ENCODE measurements at places on chromosomes 4 and X.

- DNase-seq = no peak
These were observed 31.0 kb upstream of the TLR3 start for GRCh38 chr4:186037692-186038658.

- no peak for DNase-seq
These were observed 5.3 kb upstream of the SAP30 start for GRCh38 chr4:173365359-173365996.

- no peak for DNase-seq
These were observed 140.3 kb downstream of the FRYL start for GRCh38 chr4:48639807-48640206.

GRCh38 chrX:2547736-2548135, 47.0 kb upstream of the DHRSX start:
- DNase-seq = no peak

GRCh38 chr4:143384381-143384994, 47.8 kb downstream of the GAB1 start:
- DNase-seq = no peak

DNA sequence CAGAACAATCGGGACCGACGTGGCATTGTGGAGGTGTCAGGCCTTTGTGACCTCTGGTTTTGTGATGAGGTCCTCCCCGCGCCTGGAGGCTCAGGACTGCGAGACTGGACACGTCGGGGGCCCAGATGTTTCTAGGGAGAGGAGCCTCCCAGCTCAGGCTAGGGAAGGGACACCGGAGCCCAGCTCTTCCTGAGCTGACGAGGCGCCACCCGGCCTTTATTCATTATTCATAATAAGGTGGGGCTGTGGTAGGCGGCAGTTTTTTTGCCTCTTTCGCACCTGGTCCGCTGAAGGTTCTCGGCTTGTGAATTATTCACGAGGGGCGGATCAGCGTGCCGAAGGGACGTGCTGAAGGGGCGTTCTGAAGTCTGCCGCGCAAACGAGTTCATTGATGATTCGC, 2.3 kb upstream of the UBA1 start:
- DNase-seq = peak; percentile 20

DNA sequence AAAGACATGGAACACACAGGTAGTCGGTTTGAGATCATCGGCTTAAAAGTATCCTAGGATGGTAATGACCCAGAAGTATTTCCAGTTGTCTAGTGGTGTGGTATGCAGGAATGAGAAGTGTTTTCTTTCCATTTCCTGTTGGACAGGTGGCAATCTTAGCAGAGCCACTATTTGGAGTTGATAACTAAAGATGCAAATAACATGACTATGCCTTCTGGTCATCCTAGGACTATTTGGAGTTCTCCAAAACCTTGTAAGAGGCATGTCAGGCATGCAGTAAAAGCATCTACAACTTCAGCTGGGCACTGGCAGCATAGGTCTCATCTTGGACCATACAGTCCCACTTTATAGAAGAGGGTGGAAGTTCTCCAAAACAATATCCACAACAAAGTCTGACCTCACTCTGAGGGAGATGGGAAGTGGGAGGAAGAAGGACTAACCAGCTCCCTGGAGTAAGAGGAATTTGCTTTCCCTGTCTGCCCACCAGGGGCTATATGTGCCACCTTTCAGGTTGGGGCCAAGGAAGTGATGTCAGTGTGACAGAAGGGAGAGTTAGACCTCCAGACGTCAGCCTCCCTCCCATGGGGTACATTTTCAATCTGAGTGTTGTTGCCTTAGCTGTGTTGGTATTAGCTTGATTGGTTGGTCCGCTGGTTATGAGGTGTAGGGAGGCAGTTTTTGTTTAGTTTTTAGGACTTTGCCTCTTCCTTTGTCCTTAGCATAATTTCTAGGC, 101.2 kb upstream of the MYOZ2 start:
- DNase-seq = no peak

- DNase-seq = no peak
These were observed 413.2 kb downstream of the PPARGC1A start for GRCh38 chr4:23476515-23477090.

GRCh38 chrX:108485960-108486359, 46.3 kb downstream of the COL4A5 start:
- no peak for DNase-seq

DNA sequence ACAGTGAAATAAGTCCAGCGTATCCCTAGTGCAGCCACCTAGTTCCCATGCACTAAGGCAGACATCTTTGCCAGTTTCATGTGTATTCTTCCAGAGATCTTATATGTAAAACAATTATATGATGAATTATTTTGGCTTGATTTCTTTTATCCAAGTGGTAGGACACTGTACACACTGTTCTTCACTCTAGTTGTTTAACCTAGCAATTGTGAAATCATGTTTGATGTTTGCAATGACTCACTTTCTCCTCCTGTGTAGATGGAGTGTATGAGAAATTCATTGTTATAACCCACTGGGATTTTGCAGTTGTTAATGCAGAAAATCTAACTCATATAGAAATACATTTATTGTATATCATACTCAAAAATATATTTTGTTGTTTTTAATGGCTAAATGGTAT, 17.5 kb upstream of the TBC1D1 start:
- DNase-seq = no peak

- no peak for DNase-seq
These were observed 57.7 kb upstream of the C4orf54 start for GRCh38 chr4:99715286-99715685.

- no peak for DNase-seq
These were observed 104.8 kb downstream of the ANK2 start for GRCh38 chr4:113154281-113154680.

- no peak for DNase-seq
These were observed 94.0 kb upstream of the TBL1X start for GRCh38 chrX:9370893-9371292.

- DNase-seq = no peak
These were observed 90.2 kb downstream of the CXCL13 start for GRCh38 chr4:77695774-77696173.

GRCh38 chr4:177127658-177128057, 182.0 kb upstream of the NEIL3 start:
- DNase-seq = no peak

DNA sequence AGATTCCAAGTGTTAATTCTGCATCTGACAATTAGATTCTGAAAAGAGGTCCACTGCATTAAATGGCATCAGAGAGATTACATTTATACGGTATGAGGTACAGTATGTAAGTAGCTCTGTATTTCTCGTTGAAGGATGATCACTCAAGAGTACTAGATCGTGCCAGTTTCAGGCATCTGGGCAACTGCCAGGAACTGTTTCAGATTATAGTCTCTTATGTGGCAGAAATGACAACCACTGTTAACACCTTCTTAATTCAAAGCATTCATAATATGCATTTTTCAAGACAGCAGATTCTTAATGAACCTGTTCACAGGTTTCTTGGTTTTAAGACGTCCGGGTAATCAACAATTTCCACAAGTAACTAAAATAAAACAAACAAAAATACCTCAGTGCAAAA, 1.6 kb downstream of the ANKRD50 start:
- DNase-seq = no peak

GRCh38 chr4:53706422-53707032, 115.2 kb upstream of the LNX1 start:
- DNase-seq = no peak

GRCh38 chr4:141643557-141643956, 7.2 kb downstream of the IL15 start:
- DNase-seq = no peak

DNA sequence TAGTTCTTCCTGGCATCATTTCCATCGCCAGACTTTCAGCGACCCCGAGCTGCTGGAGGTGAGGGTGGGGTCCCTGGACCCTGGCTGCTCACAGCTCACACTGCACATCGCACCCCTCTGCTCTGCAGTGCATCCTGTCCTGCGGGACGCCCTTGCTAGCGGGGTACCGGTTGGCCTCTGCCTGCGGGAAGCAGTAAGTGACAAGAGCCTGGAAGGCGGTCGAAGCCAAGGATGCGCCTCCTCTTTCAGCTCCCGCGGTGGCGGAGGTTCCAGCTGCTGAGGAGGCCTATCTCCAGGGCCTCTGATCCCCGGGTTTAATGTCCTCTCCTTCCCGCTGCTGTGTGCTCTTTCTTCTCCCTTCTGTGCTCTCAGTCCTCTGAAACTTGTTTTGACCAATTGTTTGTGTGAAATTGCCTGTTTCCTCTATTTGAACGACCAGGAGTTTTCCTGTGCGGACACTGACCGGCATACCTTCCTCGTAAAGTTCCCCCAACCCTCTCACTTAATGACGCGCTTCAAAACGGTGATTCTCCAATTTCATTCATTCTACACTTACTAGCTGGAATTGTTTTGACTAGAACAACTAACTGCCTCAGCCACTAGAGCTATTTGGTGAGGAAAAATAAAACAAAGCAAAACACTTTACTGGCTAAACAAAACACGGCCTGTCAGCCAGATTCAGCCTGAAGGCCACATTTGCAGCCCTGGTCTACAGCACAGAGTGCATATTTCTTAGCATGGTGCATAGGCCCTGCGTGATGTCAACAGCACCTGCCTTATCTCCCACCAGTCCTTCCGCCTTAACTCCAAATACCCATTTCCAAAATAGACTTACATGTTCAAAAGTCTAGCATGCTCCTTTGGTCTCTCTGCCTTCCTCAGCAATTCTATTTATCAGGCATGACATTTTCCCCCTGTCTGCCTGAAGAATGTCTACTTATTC, 28.0 kb downstream of the MGAT4D start:
- DNase-seq = no peak

DNA sequence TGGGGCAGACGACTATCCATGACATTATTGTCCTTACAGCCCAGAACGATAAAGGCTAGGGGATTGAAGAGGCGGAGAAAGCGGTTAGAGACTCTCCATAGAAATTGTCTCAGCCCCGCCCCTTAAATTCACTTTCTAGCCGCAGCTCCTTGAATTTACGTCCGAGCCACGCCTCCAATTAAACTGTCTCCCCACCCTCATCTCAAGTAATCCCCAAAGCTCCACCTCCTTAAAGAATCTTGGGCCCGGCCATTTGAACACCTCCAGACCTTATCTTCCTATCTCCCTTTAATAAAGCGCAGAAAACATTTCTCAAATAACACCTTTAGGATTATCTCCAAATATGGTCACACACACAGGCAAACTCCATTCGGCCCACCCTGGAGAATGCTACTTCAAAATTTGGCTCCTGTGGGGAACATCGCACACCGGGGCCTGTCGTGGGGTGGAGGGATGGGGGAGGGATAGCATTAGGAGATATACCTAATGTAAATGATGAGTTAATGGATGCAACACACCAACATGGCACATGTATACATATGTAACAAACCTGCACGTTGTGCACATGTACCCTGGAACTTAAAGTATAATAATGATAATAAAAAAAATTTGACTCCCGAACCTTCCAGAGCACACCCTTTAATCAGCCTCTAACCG, 7.2 kb upstream of the MAGIX start:
- no peak for DNase-seq

DNA sequence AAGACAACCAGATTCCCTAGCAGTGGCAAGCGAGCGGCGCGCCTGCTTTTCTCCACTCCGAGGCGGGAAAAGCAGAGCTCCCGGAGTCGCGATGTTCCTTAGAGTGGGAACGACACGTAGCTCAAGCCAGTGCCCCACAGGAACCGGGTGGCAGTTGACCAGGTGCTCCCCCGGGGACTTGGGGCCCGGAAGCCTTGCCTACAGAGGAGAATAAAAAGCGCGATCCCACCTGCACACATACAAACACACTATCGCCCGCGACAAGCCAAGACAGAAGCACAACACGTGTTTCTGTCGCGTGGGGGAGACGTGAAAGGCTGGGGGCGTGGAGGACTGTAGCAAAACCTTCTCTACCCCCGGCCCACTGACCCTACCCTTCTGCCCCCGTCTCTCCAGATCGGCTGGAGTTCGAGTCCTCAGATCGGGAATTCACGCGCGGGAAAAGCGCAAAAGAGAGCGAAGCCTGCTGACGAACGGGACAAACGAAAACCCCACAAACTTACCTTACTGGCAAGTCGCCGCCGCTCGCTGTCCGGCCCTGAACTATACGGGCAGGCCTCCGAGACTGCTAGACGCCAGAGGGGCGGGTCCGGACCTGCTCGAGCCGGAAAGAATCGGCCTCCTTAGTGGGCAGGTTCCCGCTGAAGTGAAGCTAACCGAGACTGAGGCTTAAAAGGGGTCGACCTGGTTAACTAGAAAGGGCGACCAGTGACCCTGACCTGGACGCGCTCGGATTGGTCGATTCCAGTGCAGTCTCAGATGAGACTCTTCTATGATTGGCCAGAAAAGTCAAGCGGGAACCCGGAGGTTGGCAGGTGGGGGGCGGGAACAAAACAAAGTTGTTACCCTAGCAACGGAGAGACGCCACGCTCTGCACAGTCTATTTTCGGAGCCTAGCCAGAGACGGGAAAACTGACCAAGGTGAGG, at the start of the genes DNAAF6 and NUP62CL:
TSS of gene DNAAF6 (plus strand) at position 842 of the 927 bp plus-strand sequence. CDS start 6,265 bp downstream, outside the sequence.
TSS of gene NUP62CL (minus strand) at position 664 of the 927 bp plus-strand sequence. CDS start 31,287 bp downstream, outside the sequence.
- DNase-seq = peak; percentile 20

DNA sequence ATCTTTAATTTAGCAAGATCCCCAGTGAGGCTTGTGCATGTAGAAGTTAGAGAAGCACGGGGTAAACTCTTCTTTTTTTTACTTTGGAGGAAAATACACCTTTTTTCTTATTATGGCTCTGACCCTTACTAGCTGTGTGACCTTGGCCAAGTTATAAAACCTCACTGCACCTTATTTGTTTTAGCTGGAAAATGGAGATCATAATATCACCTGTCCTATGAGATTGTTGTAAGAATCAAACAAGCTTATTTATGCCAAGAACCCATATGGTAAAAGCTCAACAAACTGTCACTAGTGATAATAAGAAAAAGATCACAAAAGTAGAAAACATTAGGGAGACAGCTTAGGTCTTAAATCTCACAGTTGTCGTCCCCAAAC, 126.6 kb downstream of the PTTG2 start:
- no peak for DNase-seq

- DNase-seq = no peak
These were observed 69.2 kb upstream of the MTM1 start for GRCh38 chrX:150499240-150499639.

- DNase-seq = no peak
These were observed 45.2 kb upstream of the ELF2 start for GRCh38 chr4:139222215-139222614.

DNA sequence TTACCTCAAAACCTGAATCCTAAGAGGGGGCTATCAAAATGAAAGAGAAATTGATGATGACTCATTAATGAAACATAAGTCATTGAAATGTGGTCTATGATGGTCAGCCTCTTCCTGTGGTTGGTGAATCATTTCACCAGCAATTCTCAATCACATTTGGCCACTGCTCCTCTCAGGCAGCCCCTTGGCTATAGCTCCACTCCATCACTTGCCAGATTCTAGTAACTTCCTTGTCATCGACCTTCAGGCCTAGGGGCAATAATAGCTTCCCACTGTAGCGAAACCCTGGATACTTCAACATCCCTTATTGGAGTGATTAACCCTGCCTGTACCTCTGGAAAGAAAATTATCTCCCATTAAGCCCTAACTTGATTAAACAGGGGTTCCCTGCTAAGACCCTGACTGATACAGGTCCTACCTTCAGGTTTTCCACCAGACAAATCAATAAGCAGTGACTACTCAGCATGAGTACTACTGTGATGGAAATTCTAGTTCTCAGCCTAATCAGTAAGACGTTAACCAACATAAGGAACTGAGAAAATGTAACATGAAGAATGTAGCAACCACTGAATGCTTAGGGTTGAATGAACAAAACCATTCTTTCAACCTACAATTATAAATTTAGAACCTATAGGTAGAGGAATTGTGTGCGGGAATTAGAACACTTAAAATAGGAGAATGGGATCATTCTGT, 30.4 kb downstream of the ADH7 start:
- DNase-seq = no peak

GRCh38 chr4:184215709-184216328, 1.9 kb downstream of the ENPP6 start:
- no peak for DNase-seq

- no peak for DNase-seq
These were observed 3.1 kb downstream of the CXXC4 start for GRCh38 chr4:104491481-104492182.
